ENCODE measurements at places on chromosomes 6 and 20.

DNA sequence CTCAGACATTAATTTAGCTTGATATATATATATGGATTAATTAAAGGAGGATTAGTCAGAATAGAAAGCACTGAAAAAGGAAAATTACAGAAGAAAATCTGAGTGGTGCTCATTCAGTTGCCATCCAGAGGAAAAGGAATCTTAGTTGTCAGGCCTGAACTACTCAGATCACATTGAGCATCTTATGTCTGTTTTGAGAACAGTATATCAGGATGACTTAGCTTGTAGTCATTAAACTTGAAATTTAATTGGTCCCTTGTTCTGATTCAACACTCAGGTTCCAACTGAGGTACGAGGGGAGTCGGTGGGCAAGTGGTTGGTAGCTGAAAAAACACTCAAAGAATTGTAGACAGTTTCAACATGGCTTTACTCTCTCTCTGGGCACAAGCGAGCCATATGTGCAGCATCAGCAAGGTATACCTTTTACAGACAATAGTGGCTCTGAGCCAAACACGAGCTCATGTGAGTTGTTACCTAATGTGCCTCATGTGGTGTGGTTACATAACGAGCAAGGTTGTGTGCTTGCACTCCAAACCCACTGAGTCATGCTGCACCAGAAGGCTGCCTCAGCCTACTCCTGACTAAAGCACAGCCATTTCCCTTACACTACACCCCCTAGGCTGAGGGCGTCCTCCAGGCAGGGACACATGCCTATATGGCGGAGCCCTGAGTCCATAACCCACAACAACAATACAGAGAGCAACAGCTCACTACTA, 73.0 kb upstream of the HMGN3 start:
- no peak for DNase-seq

DNA sequence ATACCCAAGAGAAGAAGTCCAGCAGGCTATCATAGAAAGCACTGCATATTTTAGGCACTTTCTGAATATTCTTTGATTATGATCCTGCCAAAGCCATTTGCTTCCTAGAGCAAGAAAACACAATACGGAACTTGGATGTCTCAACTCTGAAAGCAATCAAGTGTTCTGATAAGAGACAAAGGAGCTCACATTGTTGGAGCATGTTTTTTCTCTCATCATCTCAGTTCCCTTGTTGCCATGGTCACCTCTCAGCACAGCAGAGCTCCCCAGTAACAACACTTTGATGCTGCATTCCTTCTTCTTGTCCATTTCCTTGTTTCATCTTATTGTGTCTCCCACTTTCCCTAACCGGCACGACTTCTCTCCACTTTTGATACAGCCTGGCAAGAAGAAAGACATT, 168.7 kb upstream of the FUT9 start:
- DNase-seq: no peak

- DNase-seq: no peak
These were observed 183.7 kb downstream of the UNC5CL start for GRCh38 chr6:40855168-40855880.

GRCh38 chr20:63878899-63879663, 14.0 kb downstream of the TPD52L2 start:
- no peak for DNase-seq

- DNase-seq: peak; percentile 26
These were observed 35.0 kb upstream of the DSN1 start for GRCh38 chr20:36808317-36809257.

GRCh38 chr6:7939864-7940228, 29.3 kb upstream of the TXNDC5 start:
- no peak for DNase-seq

GRCh38 chr20:16368645-16369292, 204.5 kb downstream of the KIF16B start:
- DNase-seq: no peak

GRCh38 chr6:114449659-114450058, 106.8 kb upstream of the HS3ST5 start:
- DNase-seq: no peak

GRCh38 chr20:48196486-48196885, 411.2 kb upstream of the SULF2 start:
- no peak for DNase-seq

GRCh38 chr6:43290339-43290904, 7.6 kb upstream of the SLC22A7 start:
- DNase-seq: no peak

DNA sequence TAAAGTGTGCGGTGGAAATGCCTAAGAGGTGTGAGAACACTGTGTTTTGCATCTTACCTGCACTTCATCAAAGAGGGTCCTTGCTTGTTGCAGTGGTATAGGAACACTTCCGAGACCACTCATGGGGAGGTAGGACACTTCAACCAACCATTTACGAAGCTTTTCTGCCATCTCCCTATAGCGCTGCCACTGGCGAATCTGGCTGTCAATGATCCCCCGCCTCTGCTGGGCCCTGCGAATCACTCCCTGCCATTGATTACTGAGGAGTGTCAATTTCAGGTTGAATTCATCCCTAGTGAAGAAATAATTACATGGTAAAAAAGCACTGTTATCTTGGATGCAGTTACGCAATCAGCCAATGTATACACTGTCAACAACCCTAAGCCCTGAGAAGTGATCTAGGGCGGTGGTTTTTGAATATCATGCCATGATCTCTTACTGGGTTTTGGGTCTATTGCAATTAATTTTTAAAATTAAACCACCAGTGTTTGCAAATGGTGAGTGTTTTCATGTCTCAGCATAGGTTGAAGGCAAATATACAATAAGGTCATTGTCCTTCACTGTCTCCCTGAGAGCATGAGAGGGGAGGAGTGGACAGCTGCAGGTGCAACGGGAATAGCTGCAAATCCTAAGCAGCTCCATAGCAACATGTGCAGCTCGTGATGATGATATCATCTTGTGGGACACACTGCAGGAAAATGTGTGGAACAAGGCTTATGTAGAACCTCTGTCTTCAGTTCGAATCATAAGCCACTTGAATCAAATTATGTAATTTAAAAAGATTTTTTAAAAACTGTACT, 400.6 kb downstream of the ESR1 start:
- no peak for DNase-seq

GRCh38 chr6:18342223-18342622, 44.9 kb upstream of the RNF144B start:
- no peak for DNase-seq

- DNase-seq: no peak
These were observed 84.9 kb upstream of the CARMIL1 start for GRCh38 chr6:25194172-25194678.

GRCh38 chr6:19731282-19731681, 105.9 kb upstream of the ID4 start:
- no peak for DNase-seq

DNA sequence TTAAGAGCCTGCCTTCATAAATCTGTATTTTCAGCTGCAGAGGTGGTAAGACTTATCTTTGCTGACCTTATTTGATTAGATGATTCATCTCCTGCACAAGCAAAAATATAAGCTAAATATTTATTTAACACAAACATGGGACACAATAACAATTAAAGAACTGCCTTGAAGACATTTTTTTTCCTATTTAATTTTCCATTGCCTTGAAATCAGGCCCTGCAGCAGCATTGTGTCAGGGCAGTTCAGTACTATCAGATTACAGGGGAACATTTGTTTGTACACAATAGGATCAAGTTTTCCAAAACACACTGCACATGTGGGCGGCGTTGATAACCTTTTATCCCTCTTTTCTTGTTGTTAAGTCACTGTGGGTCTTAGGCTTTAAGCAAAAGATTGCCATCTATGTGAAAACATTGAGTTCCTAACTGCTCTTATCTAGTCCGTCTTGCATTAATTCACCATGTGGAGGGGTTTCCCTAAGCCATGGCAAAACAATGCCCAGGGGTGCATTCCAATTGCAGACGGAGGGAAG, 7.4 kb downstream of the ADGRF5 start:
- no peak for DNase-seq

- DNase-seq: no peak
These were observed 284.5 kb downstream of the TRDN start for GRCh38 chr6:123352279-123352678.

DNA sequence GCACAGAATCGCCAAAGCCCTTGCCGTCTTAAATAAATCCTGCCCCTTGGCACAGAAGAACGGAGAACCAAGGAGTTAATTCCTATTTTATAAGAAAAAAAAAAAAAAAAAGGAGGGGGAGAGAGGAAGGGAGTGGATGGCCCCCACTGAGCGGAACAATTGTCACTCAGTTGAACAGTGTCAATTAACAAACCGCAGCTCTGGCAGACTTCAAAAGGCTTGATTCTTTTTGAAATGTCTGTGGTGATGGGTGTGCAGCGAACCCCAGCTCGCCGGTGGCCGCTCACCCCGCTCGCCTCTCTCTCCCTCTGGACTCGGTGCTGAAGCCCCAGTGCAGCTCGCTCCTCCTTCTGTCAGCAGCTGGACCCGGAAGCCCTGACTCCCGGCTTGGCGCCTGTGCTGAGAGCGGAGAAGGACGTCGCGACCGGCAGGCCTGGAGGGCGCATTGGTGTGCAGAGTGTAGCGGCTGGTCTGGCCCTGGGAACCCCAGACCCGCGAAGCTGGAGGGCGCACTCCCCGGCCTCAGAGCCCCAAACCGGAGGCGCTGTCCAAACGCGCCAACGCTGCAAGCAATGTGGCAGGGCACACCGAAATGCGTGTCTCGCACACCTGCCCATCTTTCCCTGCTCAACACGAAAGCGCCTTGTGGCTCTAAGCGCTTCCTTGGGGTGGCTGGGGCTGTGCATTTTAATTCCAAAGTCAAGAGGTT, 3.4 kb downstream of the LINC00237 start:
- DNase-seq: no peak

GRCh38 chr20:709991-710779, 34.6 kb upstream of the SCRT2 start:
- no peak for DNase-seq

DNA sequence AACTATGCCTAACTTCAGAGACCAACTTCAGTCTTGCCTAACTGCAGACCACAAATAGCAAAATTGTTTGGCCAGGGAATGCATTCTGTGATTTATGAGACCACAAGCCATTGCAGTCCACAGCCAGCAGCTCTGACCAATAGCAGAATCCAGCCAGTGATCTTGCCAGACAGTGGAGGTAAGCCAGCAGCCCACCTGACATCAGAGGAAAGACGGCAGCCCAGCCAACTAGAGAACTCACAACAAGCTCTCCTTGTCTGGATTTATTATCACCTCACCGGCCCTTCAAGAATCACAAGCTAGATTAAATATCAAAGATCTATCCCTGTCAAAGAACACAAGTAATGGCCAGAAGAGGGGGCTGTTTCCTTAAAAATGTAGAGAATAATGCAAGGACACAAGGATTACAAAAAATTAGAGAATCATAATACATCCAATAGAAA, 66.5 kb upstream of the SLC35F1 start:
- DNase-seq: peak; percentile 11

GRCh38 chr6:111777357-111777756, 95.9 kb downstream of the FYN start:
- no peak for DNase-seq

DNA sequence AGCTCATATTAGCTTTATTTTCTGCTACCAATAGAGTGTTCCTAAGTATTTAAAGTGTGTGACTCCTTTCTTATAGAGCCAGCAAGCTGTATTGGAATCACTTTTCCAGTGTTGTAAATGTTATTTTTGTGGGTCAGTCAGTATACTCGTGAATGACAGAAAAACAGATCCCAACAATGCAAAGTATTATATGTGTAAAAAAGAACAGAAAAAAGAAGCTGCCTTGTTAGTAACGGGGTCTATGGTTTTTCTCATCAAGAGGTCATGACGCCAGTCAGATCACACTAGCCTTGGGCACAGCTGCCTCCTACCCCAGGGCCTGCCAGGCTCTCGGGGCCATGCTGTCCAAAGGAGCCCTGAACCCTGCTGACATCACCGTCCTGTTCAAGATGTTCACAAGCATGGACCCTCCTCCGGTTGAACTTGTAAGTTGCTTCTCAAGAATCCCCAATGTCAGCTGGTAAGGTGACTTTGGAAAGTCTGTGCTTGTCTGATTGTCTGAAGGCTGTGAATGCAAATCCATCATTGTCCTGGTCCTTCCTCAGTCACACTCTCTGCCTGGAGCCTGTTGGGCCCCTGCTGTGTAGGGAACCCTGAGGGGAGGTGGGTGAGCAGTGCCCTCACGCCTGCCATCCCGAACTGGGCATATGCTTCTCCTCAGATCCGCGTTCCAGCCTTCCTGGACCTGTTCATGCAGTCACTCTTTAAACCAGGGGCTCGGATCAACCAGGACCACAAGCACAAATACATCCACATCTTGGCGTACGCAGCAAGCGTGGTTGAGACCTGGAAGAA, 9.8 kb downstream of the NELFCD start:
- DNase-seq: no peak

GRCh38 chr20:32977281-32978008, 26.8 kb downstream of the SUN5 start:
- no peak for DNase-seq

GRCh38 chr6:138689849-138690248, 83.7 kb upstream of the CCDC28A start:
- no peak for DNase-seq

DNA sequence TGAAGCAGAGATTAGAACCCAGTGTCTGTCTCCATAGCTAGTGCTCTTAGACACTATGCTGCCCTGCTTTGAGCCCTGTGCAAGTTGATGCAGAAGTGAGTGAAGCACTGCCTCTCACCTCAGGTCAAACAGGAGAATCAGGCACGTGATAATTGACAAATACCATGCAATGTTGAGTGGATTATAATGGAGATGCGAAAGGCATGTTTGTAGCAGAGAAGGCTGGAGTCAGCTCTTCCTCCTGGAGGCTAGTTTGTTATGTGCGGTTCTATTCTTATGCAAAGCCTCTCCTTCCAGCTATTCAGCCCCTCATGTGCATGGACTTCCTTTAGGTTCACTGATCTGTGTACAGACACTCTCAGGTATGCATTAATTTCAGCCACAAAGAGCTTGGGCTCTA, 108.5 kb downstream of the MANEA start:
- no peak for DNase-seq

DNA sequence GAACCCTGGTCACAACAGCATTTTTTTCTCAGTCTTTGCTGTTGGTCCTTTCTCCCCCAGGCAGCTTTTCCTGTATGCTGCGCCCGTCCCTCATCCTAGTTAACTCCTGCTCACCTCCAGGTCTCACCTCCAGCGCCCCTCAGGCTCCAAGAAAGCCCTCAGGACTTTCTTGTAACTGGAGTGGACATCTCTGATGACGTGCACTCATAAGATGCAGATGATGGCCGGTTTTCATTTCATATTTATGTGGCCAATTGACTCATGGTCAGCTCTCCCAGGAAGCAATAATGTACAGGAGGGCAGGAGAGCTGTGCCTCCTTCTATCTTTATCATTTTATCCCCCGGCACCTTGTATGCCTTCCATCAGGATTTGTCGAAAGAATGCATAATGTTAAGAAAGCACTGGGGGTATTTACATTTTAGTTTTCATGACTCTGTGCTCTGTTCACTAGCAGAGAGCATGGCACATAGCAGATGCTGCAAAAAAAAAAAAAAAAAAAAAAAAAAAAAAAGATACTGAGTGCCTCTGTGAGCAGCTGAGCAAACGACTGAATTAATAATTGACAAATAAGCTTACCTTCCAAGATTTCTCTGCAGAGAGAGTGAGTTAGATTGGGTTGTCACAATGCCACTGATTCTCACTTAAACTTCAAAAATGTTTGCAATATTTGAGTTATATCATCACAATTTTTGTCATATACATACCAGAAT, 170.2 kb downstream of the DOK5 start:
- DNase-seq: no peak
